ENCODE measurements at places on chromosomes 7 and 10.

GRCh38 chr10:58565271-58565670 is 52.6 kb downstream of the BICC1 start:
- DNase-seq, result no peak

DNA sequence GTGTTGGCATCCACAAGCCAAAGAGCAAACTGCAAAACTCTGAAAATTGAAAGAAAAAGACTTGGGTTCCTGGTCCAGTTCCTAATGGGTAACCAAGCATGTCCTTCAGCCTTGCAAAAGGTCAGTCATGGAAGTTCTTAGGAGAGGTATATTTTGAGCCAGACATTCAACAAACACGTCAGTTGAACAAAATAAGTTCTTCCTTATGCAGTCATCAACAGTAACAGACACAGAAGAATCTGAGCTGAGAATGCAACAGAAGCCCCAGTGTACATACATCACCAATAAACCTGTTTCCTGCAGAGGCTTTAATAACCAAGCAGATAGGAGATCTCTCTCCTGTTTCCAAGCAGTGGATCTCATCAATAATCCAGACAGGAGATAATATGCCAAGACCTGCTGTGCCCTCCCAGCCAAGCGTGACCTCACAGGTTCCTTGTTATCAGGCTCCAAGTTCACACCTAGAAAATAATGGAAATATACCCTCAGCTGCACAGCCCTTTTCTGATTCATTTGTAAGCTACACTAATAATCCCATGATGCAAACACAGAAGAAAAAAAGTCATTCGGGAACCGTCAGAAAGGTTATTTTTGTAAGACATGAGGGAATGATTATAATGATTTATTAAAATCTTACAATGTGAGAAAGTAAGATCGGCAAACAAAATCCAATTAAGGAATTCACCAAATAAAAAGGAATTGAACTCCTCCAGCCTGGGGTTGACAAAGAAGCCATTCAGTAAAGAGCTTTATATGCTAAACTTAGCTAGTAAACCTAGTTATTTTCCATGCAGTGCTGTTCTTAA is 90.7 kb downstream of the DGKI start:
- no peak for DNase-seq

GRCh38 chr7:79180533-79180932 is 272.9 kb downstream of the MAGI2 start:
- no peak for DNase-seq

DNA sequence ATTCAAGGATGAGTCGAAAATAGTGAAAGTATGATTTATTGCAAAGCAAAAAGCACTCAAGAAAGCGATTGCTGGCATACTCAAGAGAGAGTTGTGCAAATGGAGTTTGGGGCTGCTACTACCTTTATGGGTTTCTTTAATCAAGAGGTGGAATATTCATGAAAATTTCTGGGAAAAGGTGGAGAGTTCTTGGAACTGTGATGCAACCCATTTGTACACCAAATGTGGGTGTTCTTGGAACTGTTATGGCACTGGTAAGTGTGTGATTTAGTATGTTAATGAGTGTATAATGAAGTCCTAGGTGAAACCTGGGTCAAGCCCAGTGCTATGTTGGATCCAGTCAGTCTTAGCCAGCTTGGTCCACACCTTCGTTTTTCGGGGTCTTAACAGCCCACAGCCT is 3.4 kb upstream of the VOPP1 start:
- DNase-seq, result no peak

DNA sequence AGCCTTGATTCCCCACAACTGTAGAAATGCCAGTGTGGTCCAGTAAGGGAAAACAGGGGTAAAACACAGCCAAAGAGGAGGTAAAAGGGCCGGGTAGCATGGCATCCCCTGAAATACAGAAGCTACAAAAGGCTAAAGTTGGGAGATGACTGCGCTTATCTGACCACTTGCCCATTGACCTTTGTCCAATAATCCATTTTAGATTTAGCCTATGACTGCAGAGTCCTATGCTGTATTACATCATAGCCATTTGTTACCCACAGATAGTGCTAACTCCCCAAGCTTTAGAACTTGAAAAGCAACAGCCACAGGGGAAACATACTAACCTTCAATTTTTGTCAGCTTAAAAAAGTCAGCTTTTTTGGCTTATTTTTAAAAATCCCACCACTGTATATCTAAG is 26.2 kb downstream of the MTPN start:
- DNase-seq, result no peak

DNA sequence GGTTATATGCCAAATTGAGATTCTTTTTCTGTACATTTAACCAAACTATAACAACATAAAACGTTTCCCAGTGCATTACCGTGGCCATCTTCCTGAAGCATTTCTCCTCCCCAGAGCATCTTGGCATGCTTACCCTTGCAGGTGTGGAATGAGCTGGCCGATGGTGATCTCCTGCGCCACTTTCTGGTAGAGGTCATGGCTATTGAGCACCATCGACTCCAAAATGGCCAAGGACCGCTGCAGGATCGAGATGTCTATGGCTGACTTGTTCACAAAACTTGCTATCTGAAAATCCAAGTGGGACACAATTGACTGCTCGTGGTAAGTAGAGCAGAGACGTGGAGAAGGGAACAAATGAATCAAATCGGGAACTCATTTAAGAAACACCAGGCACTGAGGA is 223.9 kb downstream of the ELMO1 start:
- DNase-seq, result no peak

DNA sequence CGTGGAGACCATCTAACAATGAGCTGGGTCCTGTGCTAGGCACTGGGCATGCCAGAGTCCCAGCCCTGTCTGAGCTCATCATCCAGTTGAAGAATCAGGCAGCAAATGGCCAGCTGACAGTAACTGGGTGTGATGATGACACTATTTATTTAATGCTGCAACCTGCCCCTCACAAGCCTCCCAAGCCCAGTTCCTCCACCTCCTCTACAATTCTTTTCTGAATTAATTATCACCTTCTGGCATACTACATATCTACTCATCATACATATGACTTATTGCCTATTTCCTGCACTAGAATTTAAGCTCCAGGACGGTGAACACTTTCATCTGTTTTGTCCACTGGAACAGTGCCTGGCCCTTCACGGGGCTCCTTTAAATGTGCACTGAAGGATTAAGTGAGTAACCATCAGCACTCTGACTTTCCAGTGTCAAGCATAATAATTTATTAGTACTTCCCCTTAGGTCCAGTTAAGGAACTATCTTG is 96.7 kb upstream of the LAMB4 start:
- DNase-seq, result no peak

Data from GM19239 (cell line).